ENCODE measurements at places on chromosomes 4 and X.

DNA sequence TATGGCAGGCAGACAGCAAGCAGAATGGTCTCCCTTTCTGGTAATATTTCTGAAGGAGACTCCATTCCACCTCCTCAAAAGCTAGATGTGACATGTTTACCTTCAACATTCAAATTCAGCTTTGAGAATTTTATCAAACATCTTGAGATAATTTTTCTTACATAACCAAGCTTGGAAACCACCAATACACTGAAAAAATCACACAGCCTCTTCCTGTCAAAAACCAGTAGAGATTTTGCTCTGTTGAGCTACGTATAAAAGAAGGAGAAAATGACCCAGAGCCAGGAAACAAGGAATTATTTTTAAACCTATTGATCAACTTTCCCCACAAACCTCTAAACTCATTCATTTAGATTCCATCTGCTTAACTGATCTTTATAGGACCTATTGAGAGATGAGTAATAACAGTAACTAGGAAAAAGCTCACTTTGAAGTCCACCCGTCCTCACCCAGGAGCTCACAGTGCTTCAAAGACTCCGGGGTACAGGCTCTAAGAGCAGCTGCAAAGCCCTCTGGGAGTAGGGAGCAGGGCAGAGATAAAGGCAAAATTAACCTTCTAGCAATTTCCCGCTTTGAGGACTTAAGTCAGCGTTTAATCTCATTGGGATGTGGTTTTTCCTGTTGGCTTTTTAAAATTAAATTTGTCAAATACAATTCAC is 318.2 kb upstream of the RASGEF1B start:
- no peak for DNase-seq

DNA sequence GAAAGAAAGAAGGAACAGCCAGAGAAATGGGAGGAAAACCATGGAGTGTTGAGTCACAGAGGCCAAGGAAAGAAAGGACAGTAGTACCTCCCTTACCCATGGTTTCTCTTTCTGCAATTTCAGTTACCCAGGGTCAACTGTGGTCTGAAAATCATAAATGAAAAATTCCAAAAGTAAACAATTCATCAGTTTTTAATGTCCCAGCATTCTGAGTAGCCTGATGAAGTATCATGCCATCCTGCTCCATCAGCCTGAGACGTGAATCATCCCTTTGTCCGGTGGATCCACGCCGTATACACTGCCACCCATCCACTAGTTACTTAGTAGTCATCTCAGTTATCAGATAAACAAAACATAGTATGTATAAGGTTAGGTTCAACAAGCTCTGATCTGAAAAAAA is 114.2 kb downstream of the COMMD8 start:
- DNase-seq: peak; percentile 95

DNA sequence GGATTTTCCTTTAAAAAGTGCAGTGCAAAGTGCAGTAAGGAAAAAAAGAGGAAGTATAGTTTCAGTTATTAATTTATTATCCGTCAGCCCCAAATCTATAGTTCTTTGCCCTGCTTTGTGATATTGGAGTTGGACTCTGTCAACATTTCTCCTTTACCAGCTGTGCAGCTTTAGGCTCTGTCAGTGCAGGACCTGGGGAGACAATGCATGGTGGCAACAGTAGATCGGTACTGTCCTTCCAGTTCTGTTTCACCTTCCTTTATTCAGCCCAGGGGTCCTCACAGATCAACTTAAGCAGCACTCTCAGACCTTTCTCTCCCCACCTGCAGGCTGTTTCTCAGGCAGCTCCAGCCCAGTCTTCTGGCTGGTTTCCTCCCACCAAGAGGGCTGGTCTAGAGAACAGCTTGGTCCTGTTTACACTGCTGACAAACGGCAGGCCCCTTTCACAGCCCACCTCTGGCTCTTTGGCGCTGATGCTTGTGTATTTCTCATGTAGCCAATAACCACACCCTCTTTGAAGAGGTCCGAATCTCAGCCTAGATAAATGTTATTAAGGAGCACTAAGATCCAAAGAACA is 71.6 kb downstream of the MCUB start:
- DNase-seq: no peak

DNA sequence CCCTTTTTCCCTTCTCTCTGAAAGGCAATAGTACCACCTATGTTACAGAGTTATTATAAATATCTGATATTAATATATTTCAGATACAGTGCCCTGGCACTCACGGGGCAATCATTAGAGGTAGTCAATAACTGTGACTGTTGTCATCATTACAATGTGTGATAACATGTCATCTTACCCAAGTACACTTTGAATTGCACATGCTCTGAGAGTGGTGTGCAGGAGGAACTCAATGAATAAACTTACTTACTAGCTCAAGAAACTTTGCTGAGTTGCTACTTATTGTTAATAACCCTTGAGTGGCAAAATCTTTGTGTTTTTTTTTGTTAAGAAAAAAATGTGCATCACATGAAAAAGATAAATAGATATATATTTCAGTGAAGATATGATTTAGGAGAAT is 275.1 kb upstream of the RASGEF1B start:
- no peak for DNase-seq

DNA sequence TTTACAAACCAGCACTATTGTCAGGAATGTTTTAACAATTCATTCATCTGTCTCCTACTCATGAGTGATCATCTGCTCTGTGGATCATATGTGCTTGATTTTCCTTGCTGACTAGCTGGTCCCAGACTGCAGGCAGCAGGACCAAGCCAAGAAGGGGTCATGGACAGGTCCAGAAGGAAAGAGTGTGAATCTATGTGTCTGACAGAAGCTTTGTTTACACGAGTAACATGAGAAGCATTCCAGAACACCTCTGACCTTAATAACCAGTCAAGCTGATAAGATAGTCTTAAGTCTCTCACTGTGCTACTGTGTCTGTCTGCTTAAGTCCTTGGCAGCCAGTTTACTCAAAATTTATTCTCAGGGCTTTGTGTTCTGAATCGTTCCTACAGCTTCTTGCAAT is 39.0 kb downstream of the GUCY1A1 start:
- DNase-seq: no peak

- no peak for DNase-seq
These were observed 856.8 kb downstream of the SH3BGRL start for GRCh38 chrX:82058728-82059127.

DNA sequence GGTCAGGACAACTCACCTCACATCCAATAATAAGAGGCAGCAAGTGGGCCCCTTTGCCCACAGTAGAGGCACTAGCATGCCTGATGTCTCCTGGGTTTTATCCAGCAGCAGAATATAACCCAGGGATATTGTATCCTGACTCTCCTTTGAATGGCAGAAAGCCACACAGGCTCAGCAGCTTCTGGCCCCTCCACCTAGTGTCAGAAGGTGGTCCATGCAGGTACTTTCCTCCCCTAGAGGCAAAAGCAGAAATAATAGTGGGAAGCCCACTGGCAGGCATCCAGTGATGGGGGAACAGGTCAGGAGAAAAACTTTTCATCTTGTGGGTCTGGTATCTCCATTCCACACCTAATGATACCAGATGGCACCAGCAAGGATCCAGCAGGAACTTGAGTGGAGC is 75.5 kb upstream of the IRS4 start:
- DNase-seq: peak; percentile 0

- DNase-seq: peak; percentile 64
These were observed 123.3 kb upstream of the TBL1X start for GRCh38 chrX:9341291-9342201.

Measured in ELR (cell line).